Fibroblast of skin of right quadriceps (primary cell): ENCODE measurements at places on chromosomes 7 and 10.

DNA sequence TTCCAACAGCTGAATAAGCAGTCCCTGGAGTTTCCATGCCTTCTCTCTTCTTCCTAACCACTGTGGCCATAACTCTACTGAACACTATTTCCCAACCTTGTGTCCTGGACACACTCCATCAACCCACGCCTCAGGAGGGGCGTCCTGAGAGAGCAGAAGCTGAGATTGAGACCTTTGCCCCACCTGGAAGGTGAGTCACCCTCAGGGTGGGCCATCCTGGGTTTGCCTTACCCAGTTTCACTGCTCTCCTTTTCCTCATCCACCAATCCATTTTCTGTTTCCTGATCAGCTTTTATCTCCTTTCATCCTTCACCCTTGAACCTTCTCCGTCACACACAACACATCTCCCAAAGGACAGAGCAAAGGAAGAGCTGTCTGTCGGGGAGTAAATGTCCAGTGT, 91.4 kb downstream of the TMEM130 start:
- DNase-seq = no peak

DNA sequence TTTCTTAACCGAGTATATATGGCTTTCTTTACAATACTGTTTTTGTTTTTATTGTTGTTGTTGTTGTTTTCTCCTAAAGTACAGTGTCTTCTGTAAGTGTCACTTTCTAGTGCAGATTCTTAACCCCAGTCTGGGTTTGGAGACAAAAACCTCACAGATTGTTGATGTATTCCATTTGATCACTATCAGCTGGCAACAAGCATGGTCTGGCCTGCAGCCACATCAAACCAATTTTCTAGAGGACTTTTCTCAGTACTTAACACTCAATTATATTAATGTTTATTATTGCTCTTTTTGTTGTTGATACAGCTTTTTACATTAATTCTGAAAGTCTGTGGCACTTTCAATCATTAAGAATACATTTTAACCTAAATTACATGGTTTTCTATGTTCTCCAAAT, 17.1 kb downstream of the LRRN3 start:
- DNase-seq = no peak

DNA sequence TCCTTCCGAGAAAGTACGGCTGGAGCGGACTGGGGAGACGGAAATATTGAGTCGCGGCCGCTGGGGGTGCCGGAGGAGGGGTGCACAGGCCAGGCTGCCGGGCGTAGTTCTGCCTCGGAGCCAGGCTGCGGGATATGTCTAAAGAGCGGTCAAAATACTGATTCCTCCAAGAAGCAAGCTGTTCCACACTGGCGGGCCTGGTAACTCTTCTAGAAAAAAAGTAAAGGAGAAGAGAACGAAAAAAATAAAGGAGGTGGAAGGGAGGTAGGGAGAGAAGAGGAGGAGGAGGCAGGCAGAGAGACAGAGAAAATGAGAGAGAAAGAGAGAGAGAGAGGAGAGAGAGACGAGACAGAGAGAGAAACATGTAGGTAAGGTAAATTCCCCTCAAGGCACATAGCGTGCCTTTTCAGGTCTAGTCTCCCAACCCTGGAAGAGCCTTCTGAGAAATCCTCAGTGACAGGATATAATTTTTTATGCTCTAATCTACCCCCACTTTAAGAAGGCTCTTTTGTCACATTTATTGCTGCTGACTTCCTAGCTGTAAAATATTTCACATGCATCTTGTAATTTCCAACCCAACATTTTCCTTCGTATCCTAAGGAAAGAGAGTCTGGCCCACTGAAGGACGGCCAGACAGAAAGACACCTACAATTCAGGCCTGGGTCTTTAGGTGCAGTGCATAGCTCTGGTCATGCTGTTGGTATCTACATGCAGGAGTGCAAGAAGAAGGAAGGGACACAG, 5.7 kb downstream of the DLX5 start:
- no peak for DNase-seq

DNA sequence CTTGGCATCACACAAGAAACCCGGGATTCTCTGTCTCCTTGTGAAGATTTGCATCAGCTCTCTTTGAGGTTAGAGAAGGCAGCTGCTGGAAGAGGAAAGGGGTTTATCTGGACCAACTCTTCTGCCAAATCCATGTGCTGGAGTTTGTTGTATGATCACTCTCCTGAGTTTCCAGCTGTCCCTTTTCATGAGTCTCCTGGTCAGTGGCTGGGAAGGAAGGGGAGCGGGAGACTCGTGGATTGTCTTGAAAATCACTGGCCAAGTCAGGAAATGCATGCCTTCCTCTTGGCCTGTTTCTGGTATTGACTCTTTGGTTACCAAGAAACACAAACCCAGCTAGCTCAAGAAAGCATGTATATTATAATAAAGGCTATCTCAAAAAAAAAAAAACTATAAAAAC, 38.8 kb downstream of the TACR2 start:
- DNase-seq = no peak

DNA sequence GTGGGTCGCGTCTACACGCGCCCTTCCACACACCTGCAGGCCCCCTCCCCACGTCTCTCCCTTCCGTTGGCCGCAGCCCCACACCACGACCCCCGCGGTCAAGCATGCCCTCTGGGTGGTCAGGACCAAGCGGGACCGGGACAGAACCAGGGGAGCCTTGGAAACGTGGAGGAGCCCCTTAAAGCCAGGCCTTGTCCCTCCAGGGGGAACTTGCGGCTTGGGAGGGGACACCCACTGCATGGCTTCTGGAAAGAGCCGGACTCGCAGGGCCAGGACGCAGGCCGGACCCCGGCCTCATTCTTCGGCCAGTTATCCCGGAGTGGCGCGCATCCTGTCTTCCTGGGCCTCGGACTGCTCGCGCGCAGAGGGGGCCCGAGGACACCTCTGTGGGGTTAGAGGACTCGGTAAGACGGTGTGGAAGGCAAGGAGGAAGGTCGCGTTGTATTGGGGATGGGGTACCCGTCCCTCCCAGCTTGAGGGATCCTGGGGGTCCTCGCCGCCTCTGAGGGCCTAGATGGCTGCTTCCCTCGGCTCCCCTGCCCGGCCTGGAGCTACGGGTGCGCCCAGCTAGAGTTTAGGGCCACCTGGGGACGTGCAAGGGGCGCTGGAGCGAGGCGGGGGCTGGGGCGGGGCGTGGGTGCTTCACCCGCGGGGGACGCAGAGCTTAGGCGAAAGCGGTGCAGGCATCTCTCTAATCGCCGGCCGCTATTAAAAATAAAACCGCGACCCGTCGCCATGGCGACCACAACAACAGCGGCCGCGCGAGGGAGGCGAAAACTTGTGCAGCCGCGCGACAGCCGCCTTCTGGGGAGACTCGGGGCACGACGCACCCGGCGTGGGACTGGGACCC, 1.8 kb upstream of the PDGFA start:
- DNase-seq = no peak

GRCh38 chr7:39488467-39489393, 77.5 kb upstream of the YAE1 start:
- no peak for DNase-seq

GRCh38 chr7:110386006-110386405, 704.9 kb upstream of the LRRN3 start:
- no peak for DNase-seq

DNA sequence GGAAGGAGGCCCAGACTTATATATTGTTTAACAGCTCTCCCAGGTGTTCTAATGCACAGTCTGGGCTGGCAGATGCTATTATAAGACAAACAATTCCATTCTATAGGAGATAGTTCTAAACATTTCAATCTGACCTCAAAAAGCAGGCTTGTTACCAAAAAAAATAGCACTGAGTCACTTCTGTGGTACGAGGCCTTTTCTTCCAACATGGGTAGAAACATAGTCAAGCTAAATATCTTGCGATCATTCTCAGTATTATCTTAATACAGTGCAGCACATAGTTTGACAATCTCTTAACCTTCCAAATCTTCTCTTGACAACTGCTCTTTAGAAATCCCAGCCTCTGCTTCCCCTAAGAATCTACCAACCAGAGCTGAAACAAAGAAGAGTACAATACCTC, 46.6 kb upstream of the MKX start:
- peak; percentile 3 for DNase-seq

DNA sequence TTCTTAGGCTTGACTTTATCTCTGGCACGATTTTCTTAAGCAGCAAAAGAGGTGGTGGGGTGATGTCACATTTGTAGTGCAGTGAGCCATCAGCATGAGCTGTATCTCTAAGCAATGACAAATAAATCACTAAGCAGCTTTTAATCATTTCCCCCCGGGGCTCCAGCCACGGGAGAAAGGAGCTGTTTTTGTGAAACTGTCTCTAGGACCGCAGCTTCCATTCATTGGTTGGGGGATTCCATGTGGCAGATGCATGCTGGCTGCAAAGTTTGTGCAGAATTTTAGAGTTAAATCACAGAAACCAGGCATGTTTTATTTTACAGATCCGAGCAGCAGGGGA, 464 bp downstream of the KIAA1217 start:
- DNase-seq = peak; percentile 76

DNA sequence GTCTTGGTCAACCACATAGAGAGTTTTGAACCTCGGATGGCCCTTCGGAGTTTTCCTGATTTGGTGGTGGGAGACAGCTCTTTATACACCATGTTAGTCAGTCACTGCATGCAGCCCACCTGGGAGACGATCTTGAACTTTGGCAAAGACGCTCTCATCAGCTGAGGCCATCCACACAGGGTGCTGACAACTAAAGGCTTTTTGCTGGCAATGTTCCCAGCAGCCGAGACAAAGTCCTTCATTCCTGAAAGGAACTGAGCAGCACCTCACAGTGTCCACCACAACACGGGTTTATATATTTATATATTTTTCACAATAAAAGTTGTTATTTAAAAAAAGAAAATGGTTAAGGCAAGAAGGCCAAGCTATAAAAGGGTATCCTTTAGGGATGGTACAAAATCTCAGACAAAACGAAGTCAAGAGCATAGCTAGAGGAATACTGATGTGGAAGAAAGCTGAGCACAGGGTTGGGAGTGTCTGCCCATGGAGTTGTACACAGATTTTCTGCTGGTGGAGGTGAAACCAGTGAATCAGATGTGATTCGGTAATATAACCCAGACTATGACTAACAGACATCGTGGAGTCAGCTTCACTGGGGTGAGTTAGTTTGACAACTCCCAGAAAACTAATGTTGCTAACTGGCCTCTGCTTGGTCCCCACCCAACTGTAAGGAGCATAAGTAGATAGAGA, 27.4 kb upstream of the CAPZA2 start:
- DNase-seq = peak; percentile 17

GRCh38 chr7:106704000-106704840, 43.3 kb upstream of the CCDC71L start:
- no peak for DNase-seq

- DNase-seq = no peak
Measured at GRCh38 chr7:99943641-99944496, 14.4 kb upstream of the GJC3 start.

- DNase-seq = peak; percentile 73
Measured at GRCh38 chr10:89301721-89302445, at the start of gene IFIT2. Gene IFIT2, plus strand, starts transcription at chr10:89302046. Its CDS starts 78 bp downstream, at chr10:89302124.

DNA sequence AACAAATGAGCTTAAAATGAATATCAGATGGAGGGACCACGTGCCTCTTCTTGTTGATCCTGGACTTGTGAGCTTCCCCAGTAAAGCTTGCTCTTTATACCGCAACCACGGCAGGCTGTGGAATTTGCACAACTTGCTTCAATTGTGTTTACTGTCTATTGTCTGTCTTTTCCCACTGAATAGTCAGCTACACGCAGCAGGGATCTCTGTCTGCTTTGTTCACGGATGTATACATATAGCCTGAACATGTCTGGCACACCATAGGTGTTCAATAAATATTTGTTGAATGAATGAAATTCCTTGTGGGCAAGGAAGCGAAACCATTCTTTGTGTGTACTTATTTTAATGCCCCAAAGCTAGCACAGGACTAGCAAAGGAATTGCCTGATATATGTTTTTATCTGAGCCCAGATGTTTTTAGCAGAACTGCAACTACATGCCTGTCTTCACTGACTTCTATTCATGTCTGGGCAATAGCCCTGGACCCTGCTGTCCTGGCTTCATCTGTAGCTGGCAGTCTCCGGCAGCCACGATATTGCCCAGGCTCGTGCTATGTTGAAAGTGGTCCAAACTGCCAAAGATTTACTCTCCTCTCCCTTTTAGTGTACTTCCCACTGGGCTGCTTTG, 29.9 kb upstream of the IFRD1 start:
- peak; percentile 32 for DNase-seq

DNA sequence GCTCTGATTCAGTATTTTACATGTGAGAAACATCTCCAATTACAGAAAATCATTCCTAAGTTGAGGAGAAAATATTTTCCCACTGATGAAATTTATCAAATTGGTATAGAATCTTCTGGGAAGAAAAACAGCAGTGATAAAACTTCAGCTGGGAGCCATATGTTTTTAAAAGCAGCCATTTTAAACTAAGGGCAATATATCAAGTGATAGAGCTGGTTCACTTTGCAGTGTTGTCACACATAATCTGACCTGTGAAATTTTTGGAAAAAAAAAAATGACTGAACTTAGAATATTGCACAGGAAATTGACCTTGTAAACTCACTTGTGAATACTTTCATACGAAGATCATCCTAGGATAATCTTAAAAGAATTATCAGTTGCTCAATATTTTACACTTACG, 10.5 kb upstream of the EZH2 start:
- DNase-seq = peak; percentile 59

- DNase-seq = no peak
Measured at GRCh38 chr7:1348096-1348822, 111.0 kb downstream of the MICALL2 start.

DNA sequence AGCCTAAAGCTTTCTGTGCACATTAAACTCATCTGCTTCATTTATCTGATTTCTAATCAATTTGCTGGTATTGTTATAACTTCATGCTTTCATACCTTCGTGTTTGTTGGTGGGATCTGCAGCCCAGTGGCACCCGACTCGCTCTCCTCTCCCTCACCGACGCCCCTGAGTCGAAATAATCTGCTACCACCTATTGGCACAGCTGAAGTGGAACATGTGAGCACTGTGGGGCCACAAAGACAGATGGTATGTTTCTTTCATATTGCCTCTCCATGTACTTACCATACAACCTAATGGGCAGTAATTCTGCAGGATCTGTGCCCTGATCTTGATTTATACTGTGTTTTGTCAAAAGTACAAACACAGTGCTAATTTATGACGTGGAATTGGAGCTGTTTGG, 12.4 kb downstream of the DNAJC9 start:
- DNase-seq = no peak

DNA sequence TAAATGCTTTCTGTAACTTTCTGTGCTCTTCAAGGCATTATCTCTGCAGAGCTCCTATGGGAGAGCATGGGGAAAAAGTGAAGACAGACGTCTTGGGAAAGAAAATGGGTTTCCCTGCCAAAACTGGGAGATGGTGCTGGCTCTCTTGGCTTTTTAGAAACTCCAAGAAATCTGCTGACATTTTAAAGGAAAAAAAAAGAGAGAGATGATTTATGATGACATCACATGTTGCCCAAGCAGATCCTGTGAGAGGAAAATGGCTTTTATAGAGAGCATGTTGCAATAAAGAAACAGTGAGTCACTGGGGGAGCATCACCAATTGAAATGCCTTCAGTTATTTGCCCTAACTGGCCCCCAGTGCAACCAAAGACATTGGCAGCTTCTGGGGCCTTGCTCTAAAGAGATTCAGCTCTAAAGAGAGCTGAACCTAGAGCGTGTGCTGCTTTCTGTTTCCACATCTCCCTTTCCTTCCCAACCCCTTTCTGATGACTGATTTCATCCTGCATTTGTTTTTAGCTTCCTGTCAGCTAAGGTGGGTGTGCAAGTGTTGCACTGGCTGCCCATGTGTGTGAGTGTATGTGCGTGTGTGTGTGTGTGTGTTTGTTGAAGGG, 37.7 kb downstream of the LRMDA start:
- peak; percentile 98 for DNase-seq

- no peak for DNase-seq
Measured at GRCh38 chr10:102493771-102494170, 8.7 kb downstream of the ACTR1A start.
